Activated CD4-positive, alpha-beta T cell treated with anti-CD3 and anti-CD28 coated beads, Interleukin-2, Interleukin-6, amounts not matched to agents 100 ng/mL and 50 ng/mL, durations not matched to agents 16 hours and 8 hours (primary cell): ENCODE measurements at places on chromosomes 2 and 18.
A peak's percentile ranks its signal among the peaks of the same experiment; 100 is the strongest.

GRCh38 chr18:53629337-53629736, 595.1 kb downstream of the MBD2 start:
- no peak for DNase-seq

GRCh38 chr2:222751238-222751637, 79.8 kb downstream of the MOGAT1 start:
- DNase-seq, result no peak

GRCh38 chr2:215612786-215613185, 176.9 kb upstream of the FN1 start:
- no peak for DNase-seq

DNA sequence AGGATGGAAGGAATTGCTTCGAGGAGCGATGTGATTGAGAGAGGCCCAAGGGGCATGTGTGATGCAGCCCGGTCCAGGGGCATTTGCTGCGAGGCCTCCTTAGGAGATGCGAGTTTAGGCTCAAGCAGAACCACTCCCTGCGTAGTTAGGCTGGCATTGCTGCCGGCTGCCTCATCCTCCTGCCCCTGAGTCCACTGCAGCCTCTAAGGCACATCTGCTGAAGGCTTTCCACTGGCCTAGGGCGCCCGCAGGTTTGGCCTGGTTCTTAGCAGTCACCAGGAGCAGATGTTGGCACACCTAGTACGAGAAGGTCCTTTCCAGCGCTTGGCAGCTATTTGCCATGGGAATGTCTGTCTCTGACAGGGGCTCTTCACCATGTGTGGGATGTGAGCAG, 20.7 kb downstream of the INPP5D start:
- no peak for DNase-seq

- peak; percentile 9 for DNase-seq
These were observed 30.9 kb downstream of the GAREM1 start for GRCh38 chr18:32439802-32440201.

GRCh38 chr18:1559563-1559962, 654.9 kb downstream of the ADCYAP1 start:
- no peak for DNase-seq

GRCh38 chr2:164625378-164625971, 4.2 kb upstream of the GRB14 start:
- DNase-seq, result no peak

DNA sequence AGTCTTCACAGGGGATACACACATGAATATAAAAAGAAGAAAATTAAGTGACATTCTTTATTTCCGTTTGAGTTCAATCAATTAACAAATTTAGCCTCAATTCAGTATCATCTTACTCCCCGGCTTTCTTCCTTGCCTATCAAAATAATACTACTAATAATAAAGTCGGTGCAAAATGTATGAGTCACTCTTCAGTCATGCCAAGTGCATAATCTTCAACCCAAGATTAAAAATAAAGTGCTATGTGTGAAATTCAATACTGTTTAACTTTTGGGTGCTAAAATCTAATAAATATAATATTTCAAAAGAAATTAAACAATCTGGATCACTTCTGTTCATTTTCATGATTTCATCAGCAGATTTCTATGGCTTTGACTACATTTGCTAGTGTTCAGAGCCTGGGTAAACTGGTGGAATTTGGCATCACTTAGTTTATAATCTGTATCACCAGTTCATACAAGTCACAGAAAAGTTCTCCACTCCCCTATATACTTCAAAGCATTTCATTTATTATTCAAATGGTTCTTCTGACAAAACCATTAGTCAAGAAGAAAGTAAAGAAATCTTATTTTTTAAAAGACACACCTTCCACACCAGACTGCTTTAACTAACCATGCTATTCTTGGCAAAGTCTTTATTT, 183.6 kb downstream of the THADA start:
- no peak for DNase-seq

DNA sequence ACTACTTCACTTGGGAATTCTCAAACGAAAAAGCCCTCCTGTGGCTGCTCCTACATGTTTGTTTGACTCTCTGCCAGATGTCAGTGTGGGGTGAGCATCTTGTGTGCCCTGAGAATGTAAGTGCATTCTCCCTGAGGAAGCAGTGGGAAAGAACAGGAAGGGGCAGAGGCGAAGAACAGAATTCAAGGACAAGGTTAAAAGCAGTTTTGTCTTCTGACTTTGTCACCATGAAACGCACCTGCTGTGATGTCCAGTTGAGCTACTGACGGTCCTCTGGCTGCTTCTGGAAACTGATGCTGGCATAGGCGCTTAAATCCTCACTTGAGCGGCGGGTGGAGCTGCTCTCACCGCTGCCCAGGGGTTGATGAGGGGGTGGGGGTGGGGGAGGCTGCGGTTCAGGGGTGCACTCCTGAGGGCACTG, 4.9 kb downstream of the IRS1 start:
- DNase-seq, result no peak

GRCh38 chr2:66408905-66409304, 26.0 kb upstream of the MEIS1 start:
- no peak for DNase-seq

DNA sequence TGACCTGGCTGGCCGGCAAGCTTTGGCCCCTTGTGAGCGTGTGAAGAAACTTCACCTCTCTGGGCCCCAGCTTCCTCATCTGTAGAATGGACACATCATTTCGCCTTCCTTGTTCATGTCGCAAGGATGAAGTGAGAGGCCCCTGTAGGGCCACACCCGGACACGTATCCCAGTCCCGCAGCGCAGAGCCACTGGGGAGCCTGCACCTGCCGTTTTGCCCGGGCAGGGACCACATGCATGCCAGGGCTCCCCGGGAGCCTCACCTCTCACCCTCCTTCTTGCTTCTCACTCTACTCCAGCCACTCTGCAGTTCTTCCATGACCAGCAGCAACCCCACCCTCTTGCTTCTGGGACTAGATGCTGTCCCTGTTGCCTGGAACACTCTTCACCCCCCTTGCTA, 77.5 kb downstream of the FAM168B start:
- DNase-seq, result no peak

GRCh38 chr2:158740621-158741020, 54.5 kb upstream of the DAPL1 start:
- DNase-seq, result no peak

- peak; percentile 75 for DNase-seq
These were observed 26.7 kb downstream of the PTPN2 start for GRCh38 chr18:12857215-12857905.

- no peak for DNase-seq
These were observed 254.8 kb downstream of the CDH2 start for GRCh38 chr18:27921904-27922751.

DNA sequence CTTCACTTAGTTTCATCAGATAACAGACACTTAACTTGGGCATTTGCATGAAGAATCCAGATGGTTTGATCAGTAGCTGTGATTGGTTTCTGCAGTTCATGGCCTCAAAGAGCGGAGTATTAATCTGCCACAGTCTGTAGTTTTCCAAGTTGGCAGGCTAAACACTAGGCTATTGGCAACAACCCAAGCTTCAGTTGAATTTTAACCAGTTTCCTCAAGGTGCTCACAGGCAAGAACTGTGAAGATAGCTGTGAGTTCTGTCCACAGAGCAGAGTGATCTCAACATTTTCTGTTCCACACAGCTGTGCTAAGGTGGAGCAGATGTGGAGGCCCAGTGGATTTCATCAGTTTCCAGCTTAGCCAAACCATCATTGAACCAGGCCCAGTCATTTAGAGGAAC, 469.5 kb upstream of the LINC00305 start:
- DNase-seq, result no peak

GRCh38 chr2:70181363-70181956, 9.4 kb downstream of the C2orf42 start:
- DNase-seq, result no peak

GRCh38 chr2:121483846-121484245, 46.8 kb upstream of the RNU4ATAC start:
- DNase-seq, result no peak

GRCh38 chr2:238502956-238503791, 76.4 kb downstream of the ASB1 start:
- no peak for DNase-seq

DNA sequence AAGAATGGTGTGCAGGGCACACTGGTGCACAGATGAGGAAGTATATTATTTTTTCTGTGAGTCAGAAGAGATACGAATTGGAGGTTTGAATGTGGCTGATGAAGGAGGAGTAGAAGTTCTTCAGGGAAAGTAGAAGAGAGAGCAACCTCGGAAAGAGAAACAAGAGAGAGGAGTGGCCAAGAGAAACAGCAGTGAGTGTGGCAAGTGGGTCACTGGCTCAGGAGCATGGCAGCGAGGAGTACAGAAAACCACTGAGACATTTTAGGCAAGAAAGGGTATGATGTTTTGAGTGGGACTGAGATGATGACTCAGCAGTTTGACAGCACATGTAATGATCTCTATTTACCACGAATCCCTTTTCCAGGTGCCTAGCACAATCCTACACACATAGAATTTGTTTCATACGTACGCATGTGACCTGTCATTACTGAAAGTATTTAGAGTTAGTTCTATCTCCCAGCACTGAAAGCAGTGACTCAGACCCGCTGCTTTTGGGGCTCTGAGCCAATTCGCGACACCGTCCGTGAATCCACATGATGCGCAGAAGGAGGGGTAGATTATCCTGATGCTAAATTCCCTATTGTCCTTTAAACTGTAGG, 915.4 kb downstream of the DCDC2C start:
- DNase-seq, result no peak

- DNase-seq, result peak; percentile 44
These were observed 35.0 kb upstream of the ADAM17 start for GRCh38 chr2:9590641-9591040.

- no peak for DNase-seq
These were observed 39.4 kb downstream of the NBAS start for GRCh38 chr2:15521641-15522181.

DNA sequence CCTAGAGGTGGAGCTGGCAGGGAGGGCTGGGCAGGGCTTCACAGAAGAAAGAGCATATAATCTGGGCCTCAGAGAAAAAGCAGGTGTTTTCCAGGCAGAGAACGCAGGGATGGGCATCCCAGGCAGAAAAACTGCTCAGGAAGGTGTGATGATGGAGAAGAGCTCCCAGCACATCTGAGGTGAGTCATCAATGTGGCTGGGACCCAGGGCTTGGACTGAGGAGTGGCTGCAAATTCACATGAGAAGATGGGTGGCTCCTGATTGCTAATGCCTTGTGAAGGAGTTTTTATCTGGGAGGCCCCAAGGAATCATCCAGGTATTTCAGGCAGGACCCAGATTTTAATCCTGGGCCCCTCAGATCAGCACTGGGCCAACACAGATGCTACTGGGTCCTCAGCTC, 10.2 kb downstream of the IL1F10 start:
- no peak for DNase-seq

DNA sequence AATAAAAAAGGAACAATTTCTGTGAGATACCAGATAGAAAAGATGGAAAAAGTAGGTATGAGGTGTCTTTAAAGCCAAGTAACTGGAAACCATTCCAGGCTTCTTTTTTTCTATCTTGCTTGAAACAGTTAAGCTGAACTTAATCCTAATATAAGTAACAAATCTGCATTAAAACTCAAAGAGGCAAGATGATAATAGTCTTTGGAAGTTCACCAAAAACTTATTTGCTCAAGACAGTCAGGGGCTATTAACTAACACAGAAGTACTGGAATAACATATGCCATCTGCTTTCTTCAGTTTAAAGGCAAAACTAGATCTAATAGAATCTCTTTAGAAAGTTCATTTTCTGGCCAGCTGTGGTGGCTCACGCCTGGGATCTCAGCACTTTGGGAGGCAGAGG, 18.8 kb downstream of the PDIA6 start:
- no peak for DNase-seq

GRCh38 chr2:9703085-9703678, 72.4 kb upstream of the YWHAQ start:
- DNase-seq, result peak; percentile 88

DNA sequence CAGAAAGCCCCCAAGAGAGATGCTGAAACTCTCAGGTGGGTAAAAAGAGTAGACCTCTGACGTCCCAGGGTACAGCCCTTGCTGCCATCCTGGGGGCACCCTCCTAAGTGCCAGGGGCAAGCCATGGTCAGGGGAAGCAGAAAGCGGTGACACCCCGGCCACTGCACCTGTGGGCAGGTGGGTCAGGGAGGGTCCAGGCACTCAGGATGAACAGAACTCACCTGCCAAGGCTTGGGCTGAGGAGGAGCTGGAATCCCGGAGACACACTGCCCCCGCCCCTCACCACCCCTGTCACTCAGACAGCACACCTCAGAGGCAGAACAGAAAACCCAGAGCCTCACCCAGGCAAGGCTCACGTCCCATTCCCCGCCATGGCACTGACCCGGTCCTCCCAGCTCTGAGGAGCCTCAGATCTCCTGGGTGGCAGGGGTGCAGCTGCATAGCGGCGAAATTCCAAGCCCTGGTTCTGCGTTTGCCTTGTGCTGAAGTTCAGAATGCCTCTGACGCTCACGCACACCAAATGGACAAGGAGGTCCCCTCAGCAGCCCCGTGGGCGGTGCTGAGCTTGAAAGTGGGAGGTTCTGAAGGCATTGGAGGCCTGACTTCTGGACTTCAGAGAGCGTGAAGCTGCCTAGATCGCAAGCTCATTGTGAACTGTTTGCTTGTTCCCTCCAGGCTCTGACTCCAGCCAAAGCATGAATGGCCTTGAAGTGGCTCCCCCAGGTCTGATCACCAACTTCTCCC, 4.3 kb downstream of the GPR17 start:
- DNase-seq, result no peak

GRCh38 chr2:33236482-33237385, 239.7 kb upstream of the RASGRP3 start:
- DNase-seq, result no peak

DNA sequence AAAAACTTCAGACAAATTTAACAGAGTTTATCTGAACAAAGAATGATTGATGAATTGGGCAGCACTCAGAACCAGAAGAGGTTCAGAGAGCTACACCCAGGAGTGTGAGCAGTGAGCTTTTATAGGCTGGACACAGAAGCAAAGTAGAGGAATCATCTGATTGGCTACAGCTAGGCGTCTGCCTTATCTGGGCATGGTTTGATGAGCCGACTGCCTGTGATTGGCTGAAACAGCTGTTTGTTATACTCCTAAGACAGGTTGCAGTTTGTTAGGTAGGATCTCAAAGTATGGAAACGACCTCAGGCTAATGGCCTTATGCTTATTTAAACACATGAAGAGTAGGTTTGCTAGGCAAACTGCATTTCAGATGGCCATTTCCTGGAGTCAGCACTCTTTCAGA, 188.9 kb downstream of the MYO1B start:
- DNase-seq, result no peak

GRCh38 chr2:149737896-149738295, 150.3 kb upstream of the MMADHC start:
- no peak for DNase-seq

GRCh38 chr2:35510636-35511035, 844.9 kb upstream of the CRIM1 start:
- no peak for DNase-seq

GRCh38 chr2:238915196-238915595, 67.3 kb downstream of the TWIST2 start:
- no peak for DNase-seq

- DNase-seq, result no peak
These were observed 33.3 kb upstream of the ANKRD62 start for GRCh38 chr18:12060182-12060870.
